Left colon (tissue), 2 donors: ENCODE measurements at places on chromosomes 2 and 18.

DNA sequence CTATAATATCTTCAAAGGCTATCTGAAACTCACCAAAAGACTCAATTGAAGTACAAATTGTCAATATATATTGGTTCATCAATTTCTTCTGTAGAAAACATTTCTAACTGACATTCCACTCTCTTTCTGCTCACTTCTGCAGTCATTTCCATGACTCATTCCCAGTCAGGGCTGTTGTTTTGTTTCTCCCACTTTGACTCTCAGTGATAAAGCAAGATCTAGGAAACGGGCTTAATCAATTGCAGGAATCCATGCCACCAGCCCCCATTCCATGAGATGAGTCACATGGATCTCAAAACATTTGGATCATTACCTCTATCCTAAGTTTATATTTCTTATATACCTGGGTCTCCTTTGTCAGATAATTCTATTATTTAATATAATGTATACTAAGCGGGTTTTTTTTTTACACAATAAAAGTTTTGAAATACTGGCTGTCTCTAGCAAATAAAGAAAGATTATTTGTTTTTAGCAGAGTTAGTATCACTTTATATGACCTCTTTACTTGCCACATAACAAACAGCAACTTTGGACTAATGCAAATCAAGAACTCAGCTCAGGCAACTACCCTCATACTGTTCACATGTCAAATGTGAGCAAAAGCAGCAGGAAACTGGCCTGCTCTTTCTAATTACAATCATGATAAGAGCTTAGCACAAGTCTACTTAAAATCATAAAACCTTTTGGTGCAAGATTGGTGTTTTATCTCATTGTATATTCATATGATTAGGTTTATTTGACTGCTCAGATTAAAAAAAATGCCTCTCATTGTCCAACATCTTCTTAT, 251.1 kb upstream of the PIK3C3 start:
- DNase-seq, result no peak

GRCh38 chr2:33681364-33681757, 82.3 kb upstream of the FAM98A start:
- DNase-seq, result no peak

DNA sequence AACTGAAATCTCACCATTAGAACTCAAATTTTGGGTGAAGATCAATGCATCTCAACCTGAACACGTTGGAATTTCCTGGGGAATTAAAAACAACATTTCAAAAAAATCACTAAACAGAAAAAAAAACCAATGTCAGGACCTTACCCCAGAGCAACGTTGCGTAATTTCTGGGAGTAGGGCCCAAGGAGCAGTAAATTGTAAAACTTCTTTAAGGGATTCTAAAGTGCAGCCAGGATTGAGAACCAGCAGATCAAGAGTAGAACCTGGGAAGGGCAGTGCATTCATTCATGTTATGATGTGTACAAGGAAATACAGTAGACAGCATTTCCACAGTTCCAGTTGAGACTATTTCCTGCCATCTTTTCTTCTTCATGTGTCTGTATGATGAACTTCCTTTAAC, 56.9 kb downstream of the RHBDD1 start:
- no peak for DNase-seq

- no peak for DNase-seq
Measured at GRCh38 chr2:188884046-188884445, 90.1 kb upstream of the COL3A1 start.

- DNase-seq, result no peak
Measured at GRCh38 chr2:16374671-16375070, 291.0 kb downstream of the CYRIA start.

DNA sequence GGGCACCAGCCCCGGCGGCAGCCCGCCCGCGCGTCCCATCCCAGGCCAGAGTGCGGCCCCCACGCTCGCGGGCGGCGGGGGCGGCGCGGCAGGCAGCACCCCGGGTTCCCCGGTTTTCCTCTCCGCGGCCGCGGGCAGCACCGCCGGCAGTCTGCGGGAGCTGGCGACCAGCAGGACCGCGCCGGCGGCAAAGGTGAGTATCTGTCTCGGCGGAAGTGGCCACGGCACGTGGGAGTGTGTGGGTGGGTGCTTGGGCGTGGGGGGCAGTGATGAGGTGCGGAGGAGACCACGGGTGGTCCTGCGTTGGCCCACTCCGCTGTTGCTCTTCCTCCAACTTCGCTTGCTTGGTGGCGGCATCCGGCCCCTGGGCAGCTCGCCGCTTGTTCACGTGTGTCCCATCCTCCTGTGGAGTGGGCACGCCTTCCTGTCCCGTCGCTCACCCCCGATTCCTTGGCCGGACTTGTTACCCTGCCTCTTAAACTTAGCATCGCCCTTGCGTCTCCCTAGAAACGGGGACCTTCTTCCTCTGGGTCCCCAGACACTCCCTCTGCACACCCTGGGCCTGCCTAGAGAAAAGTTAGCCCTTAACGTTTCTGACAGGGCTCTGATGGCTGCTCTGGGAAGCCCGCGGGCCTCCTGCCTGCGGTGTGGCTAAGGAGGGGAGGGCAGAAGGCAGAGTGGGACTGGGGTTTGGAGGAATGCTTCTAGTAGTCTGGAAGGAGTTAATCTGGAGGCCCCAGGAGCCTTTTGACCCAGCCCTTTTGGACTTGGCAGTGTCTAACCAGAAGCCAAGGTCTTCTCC, 1.1 kb downstream of the SH3RF3 start:
- no peak for DNase-seq

DNA sequence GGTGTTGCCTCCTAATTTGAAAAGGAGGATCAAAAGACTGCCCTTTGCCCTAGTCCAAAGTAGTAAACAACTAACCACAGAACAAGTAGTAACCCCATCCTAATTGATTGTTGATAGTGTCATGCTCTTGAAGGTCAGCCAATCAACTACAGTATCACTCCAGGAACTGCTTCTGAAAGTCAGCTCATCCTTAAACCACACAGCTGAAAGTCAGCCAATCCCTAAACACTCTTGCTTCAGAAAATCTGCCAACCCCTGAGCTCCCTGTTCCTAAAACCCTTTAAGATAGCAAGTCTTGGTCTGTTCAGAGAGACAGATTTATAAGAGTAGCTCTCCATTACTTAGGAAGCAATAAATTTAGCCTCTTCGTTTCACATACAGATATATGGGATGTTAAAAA, 51.6 kb upstream of the CPO start:
- no peak for DNase-seq

GRCh38 chr2:86185517-86186212, 9.6 kb downstream of the IMMT start:
- no peak for DNase-seq

DNA sequence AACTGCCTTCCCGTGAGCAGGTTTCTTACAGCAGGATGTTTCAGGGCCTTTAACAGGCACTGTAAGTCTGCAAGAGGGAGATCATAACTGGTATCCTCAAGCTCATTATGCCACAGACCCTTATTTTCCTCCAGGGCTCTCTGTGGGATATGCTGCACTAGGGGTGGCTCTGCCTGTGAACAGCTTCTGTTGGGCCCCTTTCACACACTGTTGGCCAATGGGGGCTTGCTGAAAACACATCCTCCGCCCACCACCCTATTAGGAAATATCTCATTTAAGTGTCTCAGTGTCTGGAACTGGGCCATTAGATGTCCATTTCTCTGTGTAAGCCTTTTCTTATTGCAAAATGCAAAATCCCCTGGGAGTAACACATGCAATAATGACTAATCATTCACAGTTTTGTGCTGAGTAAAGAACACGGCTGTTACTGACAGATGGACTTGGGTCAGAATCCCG, 414.3 kb upstream of the HS6ST1 start:
- no peak for DNase-seq

- DNase-seq, result peak; percentile 45
Measured at GRCh38 chr2:47905386-47906156, 727 bp downstream of the FBXO11 start.

DNA sequence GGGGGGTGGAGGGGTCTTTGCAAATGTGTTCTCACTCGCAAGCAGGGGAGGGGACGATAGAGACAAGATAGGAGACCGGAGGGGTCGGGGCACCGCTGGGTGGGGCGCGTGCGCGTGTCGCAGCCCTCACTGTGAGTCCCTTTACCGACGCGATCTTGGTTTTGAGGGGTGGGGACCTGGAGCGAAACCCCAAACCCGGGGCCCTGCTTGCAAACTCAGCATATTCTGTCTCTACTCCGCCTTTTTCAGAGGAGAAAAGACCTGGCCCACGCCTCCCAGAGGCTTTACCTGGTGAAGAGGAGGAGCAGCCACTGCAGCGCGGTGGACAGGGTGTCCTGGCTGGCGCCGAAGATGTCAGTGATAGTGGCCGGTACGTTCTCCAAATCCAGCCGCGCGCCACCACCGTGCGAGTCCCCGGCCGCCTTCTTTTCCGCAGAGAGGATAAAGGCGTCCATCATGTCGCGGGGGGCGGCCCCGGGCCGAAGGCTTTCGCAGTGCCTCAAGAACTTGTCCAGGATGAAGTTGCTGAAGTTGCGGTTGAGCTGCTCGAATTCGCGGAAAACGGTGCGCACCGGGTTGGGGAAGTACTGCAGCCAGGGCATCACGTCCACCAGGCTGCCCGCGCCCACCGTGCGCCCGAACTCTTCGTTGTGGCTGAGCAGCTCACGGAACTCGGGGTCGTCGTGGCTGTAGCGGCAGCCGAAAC, 1.7 kb downstream of the CYP1B1 start:
- DNase-seq, result peak; percentile 26

GRCh38 chr2:217820091-217820819, 182.5 kb downstream of the TNS1 start:
- DNase-seq, result no peak

- DNase-seq, result no peak
Measured at GRCh38 chr2:85978883-85979780, 90.3 kb upstream of the ST3GAL5 start.

DNA sequence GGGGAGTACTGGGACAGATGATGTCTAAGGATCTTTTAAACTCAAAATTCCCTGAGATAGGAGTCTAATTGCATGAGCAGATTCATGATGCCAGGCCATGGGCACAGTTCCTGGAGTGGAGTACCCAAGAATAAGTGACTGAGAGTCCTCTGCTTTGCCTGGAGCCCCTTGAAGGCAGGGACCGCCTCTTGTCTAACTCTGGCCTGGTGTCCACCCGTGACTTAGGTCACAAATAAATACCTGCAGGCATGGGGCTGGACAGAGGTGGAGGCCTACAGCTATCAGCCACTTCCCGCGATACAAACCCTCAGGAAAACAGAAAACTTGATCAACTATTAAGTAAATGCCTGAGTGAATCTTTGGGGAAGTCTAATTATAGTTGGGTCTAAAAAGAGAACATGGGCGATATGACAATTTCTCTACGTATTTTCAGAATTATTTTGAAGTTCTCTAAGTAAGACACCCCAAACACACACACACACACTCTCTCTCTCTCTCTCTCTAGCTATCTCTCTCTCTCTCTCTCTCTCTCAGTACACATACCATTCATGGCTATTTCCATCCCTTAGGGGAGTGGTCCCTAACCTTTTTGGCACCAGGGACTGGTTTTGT, 1.8 kb upstream of the WIPF1 start:
- no peak for DNase-seq
